ENCODE measurements at places on chromosomes 6 and 20. TPM values are rescaled to one million over a fixed set of nuclear protein-coding genes. Genes with fewer than 3 reads are reported as not detected.
A peak's percentile ranks its signal among the peaks of the same experiment; 100 is the strongest.

- no peaks in the 10 kb centered on the region for H3K36me3 ChIP-seq
- H3K4me1 ChIP-seq, result no peaks in the 10 kb centered on the region
- H3K27me3 ChIP-seq, result no peaks in the 10 kb centered on the region
- no peak for DNase-seq
- no peak overlapping the region for H3K4me3 ChIP-seq
These were observed 384.1 kb downstream of the LAMA2 start for GRCh38 chr6:129267028-129267427.

DNA sequence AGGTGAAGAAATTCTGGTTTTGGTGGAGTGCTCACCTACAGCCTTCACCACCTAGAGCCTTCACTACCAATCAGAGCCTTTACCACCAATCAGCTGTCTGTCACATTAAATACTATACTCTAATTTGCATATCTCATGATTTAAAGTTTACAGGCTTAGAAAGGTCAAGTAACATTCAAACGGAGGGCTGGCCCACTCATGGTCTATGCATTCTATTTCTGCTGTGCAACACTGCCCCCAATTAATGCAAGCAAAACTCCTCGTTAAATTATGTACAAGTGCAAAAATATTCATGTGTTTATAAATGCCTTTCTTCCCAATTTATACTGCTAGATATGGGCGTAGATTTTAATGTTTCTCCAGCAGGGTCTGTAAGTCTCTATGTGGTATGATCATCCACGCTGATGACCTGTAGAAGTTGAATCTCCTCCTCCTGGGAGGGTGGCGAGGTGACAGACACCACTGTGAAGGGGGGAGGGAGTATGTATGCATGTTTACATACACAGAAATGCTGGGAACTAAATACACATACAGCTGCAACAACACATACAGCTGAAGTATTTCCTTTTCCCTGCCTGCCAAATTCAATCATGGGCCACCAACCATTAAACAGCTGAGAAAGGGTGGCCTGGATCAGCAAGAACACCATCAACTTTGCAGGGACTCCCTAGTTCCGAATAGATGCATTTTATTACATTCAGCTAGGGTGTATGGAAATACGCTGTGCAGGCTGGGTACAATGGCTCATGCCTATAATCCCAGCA lies 13.1 kb downstream of the RRAGD start:
- H3K36me3 ChIP-seq, result no peaks in the 10 kb centered on the region
- H3K4me3 ChIP-seq, result no peak overlapping the region
- peak overlapping the region; percentile 69 for H3K27ac ChIP-seq
- peaks cover 37% of the 10 kb centered on the region for H3K4me1 ChIP-seq

DNA sequence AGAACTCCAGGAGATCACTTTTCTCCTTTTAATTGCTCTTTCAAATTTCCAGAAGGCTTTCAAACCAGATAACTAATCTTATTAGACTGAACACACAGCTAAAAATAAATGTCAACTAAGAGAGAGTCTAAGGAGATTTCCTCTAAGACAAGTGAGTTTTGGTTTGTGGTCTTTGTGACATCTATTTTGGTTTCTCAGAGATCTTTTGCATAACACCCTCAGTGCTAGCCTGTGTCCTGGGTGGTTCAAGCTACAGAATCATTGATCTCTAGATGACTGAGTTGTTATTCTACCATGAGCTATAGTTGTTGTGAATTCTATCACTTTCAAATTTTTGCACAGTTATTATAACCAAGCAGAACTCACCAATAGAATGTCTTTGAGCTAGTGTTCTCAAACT lies 49.1 kb upstream of the PLCB4 start:
- DNase-seq, result no peak
- H3K4me3 ChIP-seq, result no peak overlapping the region
- no peaks in the 10 kb centered on the region for H3K36me3 ChIP-seq
- no peaks in the 10 kb centered on the region for H3K27me3 ChIP-seq
- H3K27ac ChIP-seq, result no peak overlapping the region

KCNK16 gene
- total RNA-seq, result not detected

ELOVL2 gene
- total RNA-seq, result 0.32 TPM

Measured in gastrocnemius medialis (tissue), 4 donors.